CD4-positive, alpha-beta T cell treated with Interleukin-15 for 4 hours (primary cell): ENCODE measurements at places on chromosomes 6 and 20.

GRCh38 chr20:36854348-36855240 lies 21.3 kb upstream of the TLDC2 start:
- DNase-seq, result no peak

DNA sequence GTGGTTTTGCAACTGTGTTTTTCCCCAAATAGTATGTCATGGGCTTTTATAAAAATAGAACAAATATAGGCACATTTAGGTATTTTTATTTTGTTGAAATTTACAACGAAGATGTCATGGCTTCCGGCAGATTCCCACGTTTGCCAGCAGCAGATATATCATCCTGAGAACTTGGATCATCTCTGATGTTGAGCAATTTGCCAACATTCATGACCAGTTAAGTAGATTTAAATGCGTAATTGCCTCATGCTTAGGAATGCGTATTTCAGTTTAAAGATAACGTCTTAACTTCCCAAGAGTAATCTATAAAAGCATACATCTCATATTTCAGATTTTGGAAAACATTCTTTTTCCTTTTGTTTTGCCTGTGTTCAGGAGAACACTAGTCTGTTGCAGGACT lies 457.8 kb downstream of the QKI start:
- DNase-seq, result no peak

DNA sequence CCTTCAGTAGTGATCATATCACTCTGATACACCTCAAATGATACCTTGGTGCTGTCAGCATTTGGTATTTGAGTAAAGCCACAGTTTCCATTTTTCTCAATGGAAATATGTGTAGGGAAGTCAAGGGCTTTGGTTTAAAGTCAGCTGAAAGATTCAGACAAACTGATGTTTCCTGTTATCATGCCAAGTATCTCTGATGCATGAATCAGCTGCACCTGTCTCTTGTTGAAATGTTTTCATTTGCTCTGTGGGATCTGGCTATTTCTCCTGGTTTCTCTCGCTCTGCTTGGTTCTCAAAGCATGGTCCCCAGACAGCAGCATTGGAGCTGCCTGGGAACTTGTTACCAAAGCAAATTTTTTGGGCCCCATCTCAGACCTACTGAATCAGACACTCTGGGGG lies 23.5 kb downstream of the ZFP64 start:
- DNase-seq, result no peak

DNA sequence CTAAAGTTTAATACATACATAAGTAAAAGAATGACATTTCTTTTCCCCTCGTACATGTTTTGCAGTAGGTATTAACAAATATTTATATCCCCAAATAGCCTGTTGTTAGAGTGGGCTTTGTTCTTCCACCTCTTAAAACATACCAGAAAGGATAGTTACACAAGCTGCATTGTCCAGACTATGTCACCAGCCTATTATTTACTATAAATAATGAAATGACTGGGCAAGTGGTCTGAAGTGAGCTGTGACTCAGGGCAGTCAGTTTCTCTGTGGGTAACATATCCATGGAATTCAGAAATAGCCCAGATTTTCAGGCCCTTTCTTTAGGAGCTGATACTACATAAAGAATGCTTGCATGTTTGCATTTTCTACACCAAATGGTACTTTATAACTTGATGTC lies 60.1 kb downstream of the FUT9 start:
- DNase-seq, result no peak

DNA sequence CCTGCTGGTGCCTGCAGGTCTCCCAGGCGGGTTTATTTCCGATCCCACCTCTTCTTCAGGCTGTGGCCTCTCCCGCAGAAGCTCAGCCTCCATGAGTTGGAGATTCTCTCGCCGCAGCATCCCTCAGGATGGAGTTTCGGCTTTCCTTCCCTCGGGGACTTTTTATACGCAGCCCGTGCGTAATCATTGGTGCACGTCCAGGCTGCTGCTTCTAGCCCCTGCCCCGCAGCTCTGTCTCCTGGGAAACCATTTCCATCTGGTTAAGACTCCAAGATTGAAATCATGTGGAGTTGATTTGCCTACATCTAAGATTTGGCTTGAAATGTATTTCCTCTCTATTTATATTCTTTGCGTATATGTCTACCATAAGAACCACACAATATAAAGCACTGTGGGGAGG lies 46.7 kb upstream of the CARMIL1 start:
- DNase-seq, result no peak

GRCh38 chr6:23505026-23505425 lies 621.0 kb upstream of the NRSN1 start:
- no peak for DNase-seq

DNA sequence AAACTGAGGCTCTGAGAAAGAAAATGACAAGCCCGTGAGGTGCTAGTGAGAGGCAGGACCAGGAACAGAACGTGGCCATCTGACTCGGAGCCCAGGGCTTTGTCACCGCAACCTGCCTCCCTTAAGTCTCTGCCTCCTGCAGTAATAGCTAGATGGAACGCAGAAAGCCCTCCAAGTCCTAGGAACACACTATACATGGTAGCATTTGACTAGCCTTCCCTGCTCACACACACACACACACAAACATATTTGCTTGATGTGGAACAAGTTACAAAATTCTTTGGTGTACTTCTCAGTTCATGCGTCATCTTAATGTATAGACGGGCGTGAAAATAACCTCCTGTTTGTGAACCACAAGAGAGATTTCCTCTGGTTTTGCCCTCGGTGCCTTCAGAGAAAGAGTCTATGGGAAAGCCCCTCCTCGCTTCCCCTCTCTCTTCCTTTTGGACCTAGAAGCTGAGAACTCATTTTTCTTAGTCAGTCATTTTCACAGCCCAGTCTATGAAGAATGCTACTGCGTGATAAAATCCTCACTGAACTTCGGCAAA lies 38.8 kb downstream of the C6orf52 start:
- peak; percentile 19 for DNase-seq

GRCh38 chr20:37885593-37886503 lies 17.1 kb upstream of the VSTM2L start:
- DNase-seq, result no peak

DNA sequence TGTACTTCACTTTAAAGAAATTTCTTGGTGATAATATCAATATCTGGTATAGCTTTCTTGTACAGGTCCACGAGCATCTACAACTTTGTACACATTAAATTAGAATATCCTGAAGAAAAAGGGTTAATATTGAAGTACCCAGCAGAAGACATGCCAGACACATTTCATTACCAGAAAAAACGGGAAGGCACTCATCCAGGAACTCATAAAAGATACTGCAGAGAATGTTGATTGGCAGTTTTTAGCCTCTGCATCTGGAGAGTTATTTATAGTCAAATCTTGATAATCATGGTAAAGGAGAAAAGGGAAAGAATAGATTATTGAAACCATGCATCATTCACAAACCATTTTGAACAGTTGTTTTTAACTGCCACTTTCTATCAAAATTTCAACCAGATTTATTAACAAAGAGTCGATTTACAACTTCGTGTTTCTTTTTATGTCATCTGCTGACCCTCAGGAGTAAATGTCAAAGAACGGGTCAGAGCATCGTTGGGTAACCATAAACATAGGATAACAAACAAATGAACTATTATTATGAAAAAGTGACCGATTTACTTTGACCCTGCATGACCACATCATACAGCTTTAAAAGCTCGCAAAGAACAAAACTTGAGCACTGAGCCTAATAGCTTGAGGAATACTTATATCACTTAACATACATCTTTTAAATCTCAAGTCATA lies 229.2 kb upstream of the SGK1 start:
- DNase-seq, result no peak

GRCh38 chr20:910870-911770 lies 5.0 kb downstream of the ANGPT4 start:
- no peak for DNase-seq

- no peak for DNase-seq
Observed at GRCh38 chr20:44133424-44133823, 53.6 kb downstream of the JPH2 start.

DNA sequence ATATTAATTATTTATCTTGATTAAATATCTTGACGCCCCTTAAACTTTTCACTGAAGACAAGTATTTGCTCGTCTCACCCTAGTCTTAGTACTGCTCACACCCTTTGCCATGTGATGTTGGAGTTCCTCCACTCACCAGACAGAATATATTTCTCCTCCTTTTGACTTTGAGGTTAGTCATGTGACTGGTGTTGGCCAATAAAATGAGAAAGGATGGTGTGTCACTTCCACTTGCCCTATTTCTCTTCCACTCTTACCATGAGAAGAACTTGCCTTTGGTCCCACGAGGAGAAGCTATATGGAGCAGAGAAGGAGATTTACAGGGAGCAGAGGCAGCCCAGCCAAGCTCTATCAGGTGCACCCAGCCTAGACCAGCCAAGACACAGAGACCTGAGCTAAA lies 64.9 kb upstream of the TAB2 start:
- no peak for DNase-seq

GRCh38 chr6:14807130-14807529 lies 438.7 kb upstream of the JARID2 start:
- no peak for DNase-seq

DNA sequence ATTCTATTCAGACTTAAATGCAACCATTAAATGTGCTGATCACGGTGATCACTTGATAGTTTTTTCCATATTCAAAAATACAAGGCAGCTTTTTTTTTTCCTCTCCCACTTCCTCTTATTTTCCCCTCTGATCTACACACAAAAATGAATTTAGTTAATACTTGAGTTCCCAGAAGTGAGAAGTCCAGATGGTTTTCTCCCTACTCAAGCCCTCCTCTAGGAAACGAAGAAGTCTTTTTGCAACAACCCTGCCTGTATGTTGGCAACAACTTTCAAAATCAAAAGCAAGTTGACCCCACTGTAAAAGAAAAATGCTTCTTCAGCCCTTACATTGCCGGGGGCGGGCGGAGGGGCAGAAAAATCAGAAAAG lies 24.3 kb downstream of the ARHGAP18 start:
- no peak for DNase-seq

DNA sequence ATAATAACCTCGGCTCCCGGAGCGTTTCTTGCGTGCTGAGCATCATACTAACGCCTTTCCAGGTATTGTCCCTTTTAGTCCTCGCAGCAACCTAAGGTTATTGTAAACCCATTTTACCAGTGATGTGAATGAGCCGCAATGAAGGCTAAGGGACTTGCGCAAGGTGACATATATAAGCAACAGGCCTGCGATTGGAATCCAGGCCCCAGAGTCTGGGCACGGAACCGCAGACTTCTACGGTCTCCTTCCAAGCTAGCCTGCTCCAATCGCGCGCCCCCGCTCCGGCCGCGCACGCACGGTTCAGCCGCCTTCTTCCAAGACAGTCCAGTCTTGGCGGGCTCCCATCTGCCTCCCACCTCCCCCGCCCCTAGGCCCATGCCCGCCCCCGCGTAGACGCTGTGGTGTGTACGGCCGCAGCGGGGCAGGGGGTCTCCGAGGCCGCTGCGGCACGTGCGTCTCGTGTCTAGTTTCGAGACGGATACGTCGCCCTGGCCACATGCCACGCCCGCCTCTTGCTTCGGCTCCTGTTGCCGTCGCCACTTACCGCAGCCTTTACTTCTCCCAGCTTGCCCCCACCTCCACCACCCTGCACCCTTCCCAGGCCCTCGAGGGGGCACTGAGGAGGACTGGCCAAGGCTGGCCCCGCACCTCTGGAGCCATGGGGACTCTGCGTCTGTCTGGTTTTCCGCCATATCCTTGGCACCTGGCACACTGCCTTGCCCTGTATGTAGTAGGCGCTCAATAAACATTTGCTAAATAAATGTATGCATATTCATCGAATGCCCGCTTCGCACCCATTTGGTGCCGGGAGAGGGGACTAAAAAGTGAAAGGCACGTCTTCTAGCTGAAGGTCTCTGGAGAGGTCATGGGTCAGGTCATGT lies 855 bp upstream of the GFOD1 start:
- no peak for DNase-seq

- DNase-seq, result no peak
Observed at GRCh38 chr6:39430446-39430845, 107.9 kb upstream of the KCNK16 start.

DNA sequence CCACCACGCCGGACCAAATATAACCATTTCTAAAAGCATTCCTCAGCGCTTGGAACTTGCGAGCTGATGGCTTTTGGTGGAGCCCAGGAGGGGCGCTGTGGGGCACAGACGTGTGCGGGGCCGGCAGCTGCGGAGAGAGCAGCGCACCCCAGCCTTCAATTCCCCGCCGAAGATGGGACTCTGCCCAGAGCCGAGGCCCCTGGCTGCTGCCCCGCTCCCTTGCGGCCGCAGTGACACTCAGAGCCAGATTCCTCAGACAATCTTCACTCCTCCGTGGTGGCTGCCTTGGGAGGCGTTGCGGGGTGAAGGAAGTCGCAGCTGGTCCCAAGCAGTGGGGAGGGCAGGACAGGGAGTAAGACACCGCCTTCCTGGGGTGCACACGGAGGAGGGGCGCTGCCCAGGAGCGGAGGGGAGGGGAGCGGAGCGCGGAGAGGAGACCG lies 87.7 kb downstream of the TMEM242 start:
- DNase-seq, result peak; percentile 47

DNA sequence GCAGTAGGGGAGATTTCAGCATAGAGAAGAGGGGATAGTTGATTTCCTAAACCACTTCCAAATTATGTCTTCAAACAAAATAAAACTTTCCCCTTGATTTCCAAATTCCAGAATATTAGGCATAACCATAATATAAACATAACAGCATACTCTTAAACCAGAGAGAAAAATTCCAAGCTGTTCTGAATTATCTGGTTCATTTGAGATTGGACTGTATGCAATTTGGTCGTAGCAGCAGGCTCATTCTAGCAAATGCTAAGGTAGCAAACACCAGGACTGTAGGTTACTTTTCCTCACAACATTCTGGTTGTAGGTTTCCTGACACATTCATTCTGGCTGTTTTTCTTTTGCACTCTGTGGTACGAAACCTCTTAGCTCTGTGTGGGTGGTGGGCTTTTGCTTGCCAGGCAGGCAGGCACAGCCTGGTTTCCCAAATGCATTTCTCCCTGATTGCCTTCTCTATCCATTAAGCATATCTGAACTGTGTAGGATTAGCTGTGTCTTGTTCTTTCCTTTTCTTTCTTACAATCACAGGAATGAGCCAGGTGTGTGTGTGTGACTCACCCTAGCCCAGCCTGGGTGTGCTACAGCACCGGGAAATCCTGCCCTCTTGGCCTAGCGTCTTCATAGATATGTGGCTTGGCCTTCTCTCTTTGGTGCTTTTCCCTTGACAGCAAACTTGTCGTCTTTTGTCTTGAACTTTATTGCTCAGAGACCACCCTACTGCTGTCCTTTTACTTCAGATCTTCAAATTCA lies 77.1 kb downstream of the JARID2 start:
- DNase-seq, result no peak

DNA sequence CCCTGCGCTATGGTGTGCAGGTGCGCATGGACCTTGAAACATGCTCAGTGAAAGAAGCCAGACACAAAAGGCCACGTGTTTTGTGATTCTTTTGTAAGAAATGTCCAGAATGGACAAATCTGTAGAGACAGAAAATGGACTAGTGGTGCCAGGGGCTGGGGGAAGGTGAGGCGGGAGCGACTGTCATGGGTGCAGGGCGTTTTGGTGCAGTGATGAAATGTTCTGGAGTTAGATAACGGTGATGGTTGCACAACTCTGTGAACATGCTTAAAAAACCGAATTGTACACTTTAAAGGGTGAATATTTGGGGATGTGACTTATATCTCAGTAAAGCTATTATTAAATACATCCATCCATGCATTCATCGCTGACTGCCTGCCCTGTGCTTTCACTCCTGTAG lies 31.7 kb upstream of the NTSR1 start:
- no peak for DNase-seq

GRCh38 chr6:35601331-35602132 lies 87.2 kb downstream of the FKBP5 start:
- peak; percentile 81 for DNase-seq
